ENCODE measurements at places on chromosomes 16 and 17.

- DNase-seq = no peak
Observed at GRCh38 chr17:39018267-39019134, 51.3 kb upstream of the FBXO47 start.

DNA sequence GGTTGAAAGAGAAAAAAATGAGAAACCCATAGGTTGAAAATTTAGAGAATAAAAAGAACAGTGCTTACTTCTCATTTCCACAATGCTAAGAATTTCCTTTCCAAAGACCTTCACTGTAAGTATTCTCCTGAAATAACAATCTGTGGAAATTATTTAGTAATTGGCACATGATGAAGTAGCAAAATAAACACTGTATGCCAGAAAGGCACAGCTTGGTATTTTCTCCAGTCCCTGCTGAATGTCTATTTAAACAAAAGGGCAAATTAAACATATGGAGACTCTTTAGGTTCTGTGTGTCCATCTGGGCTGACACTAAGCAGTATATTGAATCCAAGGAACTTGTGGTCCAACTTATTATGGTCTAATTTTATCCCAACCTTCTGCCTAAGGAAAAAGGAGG, 46.1 kb downstream of the CHCT1 start:
- DNase-seq = no peak

DNA sequence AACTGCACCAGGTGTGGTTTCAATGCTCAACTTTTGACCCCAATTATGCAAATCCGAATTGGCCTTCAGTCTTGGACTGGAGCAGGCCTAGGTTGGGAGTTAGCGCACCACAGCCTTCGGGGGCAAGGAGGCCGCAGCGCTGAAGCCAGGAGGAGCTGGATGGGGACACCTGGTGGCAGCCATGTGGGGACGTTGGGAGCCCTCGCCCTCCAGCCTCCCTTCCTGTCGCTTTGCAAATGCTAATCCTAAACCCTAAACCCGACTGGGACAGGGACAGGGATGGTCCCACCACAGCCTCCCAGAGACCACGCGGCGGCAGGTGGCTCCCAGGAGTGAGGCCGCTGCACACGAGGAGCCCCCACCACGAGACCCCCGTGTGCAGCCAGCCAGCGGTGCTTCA, 58.7 kb downstream of the KLHDC4 start:
- DNase-seq = peak; percentile 56

- no peak for DNase-seq
Observed at GRCh38 chr17:67666028-67666427, 51.7 kb upstream of the NOL11 start.

GRCh38 chr17:15384142-15384787, 42.9 kb upstream of the TEKT3 start:
- no peak for DNase-seq

DNA sequence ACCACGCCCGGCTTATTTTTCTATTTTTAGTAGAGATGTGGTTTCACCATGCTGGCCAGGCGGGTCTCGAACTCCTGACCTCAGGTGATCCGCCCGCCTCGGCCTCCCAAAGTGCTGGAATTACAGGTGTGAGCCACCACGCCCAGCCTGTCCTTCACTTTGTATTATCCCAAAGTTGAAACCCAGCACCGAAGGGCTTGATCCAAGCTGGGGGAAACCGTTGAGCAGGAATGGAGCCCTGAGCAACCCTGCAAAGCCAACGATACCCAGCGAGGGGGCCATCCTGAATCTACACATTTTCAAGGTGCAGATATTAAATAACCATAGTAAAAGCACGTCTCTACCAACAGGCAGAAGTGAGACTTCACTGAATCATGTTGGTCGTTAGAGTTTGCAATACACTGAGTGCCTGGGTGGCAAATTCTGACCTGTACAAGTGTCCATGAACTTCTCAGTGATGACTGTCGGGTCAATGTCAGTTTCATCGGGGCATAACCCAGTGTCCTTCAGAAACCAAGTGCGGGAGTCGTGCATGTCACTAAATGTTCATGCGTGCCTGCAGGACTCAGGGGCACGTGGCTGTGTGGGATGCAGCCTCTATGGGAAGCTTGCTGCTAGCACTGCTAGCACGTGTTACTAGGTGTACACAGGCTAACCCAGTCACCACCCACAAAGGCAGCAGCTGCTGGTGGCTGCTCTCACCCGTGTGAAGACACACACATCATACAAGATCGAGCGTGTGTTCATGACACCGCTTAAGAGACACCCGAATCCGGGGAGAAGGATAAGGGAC, 10.5 kb upstream of the RBFOX3 start:
- DNase-seq = peak; percentile 5

DNA sequence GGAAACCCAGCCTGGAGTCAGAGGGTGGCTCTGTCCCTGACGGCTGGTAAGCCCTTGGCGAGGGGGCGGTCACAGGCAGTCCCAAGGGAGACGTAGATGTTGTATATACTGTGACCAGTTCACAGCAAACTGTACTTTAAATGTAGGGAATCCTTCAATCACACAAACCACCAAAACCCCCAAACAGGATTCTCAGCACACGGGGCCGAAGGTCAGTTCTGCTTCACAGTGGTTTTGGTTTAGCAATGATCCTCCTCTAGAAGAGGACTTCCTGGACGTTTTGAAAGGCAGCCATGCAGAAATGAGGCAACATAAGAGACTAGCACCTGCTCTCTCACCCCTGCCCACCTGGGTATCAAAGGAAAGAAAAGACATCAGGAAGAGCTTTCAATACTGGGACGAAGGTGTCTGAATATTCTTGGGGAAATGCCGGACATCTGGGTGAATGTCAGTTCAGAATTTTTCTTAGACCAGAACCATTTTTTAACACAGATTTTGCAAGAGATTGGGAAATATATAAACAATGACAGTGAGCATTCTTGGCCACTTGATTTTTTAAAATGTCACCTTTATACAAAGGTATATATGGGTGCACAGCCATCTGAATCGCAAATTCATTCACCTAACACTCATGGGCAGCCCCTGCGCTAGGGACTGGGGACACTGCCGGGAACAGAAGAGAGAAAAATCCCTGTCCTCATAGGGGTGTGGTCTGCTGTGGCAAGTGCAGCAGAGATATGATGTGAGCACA, 74.2 kb downstream of the CRISPLD2 start:
- no peak for DNase-seq

DNA sequence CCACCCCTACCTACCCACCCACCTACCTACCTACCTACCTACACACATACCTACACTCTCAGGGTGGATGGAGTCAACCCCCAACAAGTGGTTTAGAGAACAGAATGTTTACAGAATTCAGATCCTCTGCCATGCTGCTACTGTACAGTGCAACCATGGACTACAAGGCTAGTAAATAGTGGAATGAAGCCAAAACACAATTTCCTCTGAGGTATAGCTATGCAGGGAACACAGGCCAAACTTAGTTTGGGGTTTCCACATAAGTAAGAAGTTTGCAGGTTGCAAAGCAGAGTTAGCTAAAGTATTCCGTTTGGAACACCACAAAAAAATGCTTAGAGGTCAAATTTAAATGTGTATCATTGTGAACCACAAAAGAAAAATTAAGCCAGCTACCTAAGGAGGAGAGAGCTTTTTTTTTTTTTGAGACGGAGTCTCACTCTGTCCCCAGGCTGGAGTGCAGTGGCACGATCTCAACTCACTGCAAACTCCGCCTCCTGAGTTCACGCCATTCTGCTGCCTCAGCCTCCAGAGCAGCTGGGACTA, 2.7 kb upstream of the AP1G1 start:
- DNase-seq = no peak

GRCh38 chr16:19701091-19701490, 16.9 kb downstream of the KNOP1 start:
- DNase-seq = no peak

DNA sequence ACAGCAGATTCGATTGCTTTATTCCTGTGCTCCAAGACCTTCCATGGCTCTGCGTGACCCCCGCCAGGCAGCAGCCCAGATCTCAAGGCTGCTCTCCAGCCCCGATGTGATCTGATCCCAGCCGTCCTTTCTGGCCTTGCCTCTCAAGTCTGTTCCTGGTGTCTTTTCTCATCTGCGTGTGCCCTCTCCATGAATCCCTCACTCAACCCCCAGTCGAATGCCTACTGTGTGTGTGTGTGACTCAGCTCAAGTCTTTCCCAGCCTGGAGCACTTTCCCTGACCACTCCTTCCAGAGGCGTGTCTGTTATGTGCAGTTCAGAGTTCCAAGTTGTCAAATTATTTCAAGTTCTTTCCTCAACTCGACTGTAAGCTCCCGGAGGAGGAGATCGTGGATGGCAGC, 64.0 kb downstream of the MRM1 start:
- no peak for DNase-seq

GRCh38 chr17:63929860-63930766, 2.0 kb downstream of the CD79B start:
- no peak for DNase-seq

DNA sequence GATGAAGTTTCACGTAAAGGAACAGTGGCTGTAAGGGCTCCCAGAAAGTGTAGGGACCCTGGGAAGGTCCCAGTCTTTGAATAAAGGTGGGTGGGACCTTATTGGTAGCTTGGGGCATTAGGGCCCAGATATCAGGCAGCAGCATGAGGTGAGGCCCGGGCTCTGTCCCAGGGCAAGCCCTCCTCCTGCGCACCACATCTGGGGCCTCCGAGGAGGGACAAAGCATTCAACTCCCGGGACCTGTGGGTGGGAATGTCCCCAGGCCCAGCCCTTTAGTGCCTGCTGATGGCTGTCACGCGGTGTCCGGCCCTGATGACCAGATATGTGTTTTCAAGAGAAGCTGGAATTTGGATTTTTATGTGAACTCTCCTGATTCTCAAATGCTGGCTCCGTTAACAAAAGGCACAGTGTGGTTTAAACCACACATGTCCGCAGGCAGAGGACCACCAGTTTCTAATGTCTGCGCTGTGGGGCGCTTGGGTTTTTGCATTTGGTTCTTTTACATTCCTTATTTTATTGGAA, 30.4 kb downstream of the RAI1 start:
- DNase-seq = no peak

DNA sequence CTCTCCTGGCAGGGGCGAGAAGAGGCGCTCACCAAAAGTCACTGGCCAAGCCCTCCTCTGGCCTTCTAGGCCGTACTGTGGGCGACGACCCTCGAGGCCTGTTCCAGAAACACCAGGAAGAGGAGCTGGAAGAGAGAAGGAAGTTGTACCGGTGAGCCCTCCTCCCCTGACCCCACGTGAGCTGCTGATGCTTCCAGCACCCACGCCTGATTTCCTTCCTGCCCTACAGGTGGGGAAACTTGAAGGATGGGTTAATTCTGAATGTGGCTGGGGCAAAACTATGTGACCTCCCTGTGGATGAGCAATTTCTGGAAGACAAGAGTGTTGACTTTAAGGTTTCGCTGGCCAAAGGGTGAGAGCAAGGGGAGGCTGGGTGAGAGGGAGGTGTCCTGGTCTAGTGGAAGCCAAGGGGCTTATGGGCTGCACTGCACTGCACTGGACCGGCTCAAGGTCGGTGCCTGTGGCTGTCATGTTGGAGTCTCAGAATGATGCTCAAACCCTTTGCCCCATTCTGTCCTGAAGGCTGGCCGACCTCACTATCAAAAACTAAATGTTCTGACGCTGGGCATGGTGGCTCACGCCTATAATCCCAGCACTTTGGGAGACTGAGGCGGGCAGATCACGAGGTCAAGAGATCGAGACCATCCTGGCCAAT, 6.2 kb downstream of the C17orf100 start:
- DNase-seq = no peak

DNA sequence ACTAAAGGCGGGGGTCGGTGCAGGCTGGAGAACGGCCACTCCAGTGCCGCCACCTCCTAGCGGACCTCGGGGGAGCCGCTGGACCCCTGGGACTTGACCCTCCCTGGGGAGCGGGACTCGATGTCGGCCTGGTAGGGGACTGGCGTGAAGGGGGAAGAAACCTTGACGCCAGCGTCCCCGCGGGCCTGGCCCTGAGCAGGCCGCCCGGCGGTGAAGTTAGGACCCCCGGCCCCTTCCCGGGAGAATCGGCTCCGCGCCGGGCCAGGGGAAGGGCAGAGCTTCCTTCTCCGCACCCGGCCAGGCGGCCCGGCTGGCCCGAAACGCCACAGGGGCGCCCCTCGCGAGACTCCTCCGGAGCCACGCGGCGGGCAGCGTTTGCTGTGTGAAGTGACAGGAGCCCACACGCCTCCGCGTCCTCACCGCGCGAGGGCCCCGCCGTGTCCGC, 389 bp downstream of the DUS1L start:
- DNase-seq = no peak

- DNase-seq = no peak
Observed at GRCh38 chr16:79456036-79456435, 144.5 kb downstream of the MAF start.

- no peak for DNase-seq
Observed at GRCh38 chr17:45334701-45335677, 18.2 kb upstream of the MAP3K14 start.

DNA sequence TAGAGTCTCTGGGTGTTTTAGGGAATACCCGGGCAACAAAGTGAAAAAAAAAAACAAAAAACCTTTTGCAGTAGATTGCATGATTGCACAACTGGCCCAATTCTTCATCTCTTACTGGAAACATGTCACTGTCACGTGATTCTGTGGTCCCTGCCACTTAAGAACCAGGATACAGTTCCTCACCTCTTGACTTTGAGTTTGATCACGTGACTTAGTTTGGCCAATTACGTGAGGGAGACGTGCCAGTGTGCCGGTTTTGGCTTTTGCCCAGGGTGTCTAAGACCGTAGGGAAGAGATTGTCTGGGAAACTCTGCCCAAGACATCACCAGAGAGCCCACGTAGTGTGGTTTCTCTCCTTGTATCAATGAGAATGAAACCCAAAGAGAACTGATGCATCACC, 88.7 kb downstream of the GRIN2A start:
- DNase-seq = no peak

DNA sequence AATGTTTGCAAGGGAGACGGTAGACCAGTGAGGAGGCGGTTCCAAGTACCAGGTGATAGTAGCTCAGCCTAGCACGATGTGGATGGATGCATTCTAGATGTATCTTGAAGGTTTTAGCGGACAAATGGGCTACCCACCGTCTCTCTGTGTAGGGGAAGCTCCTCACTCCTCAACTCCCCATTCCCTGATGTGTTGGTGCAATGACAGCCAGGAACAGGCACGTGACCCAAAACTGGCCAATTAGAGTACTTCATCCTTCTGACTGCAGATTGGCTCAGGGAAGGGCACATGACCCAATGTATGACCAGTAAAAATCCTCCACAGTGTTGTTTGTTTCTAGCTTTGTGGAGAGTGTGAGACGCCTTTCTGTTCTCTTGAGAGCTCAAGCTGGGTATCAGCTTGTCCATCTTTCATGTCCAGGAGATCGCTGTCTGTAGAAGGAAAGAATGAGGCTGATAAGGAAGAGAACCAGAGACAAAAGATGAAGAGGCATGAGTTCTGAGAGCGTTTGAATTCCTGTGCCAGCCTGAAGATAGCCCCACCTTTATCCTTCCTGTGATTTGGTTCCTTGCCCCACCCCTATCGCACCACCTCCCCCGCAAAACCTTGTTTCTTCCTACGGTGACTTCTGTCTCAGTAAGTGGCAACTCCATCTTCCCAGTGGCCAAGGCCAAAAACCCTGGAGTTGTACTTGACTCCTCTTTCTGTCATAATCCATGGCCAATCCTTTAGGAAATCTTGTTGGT, 2.3 kb upstream of the BORCS6 start:
- peak; percentile 74 for DNase-seq
